ENCODE measurements at places on chromosomes 7 and 10.
A peak's percentile ranks its signal among the peaks of the same experiment; 100 is the strongest.

- DNase-seq = no peak
Observed at GRCh38 chr7:151010307-151011096, 13.8 kb downstream of the ATG9B start.

DNA sequence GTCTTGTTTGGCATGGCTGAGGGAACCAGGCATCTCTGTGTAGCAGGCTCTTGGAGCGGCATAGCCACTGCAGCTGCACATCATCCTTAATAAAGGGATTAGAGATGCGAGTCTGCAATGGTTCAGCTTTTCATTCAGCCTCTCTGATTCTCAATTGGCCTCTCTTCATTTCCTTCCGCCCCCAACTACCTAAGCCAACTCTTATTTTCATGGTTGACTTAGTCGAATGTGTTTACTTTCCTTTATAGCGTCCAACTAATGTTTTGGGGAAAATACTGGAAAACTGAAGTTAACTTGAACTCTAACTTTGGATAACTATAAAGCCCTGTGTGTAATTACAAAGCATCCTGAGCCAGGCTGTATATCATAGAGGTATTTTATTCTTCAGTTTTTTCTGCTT is 202.2 kb upstream of the KIAA1217 start:
- DNase-seq = no peak

DNA sequence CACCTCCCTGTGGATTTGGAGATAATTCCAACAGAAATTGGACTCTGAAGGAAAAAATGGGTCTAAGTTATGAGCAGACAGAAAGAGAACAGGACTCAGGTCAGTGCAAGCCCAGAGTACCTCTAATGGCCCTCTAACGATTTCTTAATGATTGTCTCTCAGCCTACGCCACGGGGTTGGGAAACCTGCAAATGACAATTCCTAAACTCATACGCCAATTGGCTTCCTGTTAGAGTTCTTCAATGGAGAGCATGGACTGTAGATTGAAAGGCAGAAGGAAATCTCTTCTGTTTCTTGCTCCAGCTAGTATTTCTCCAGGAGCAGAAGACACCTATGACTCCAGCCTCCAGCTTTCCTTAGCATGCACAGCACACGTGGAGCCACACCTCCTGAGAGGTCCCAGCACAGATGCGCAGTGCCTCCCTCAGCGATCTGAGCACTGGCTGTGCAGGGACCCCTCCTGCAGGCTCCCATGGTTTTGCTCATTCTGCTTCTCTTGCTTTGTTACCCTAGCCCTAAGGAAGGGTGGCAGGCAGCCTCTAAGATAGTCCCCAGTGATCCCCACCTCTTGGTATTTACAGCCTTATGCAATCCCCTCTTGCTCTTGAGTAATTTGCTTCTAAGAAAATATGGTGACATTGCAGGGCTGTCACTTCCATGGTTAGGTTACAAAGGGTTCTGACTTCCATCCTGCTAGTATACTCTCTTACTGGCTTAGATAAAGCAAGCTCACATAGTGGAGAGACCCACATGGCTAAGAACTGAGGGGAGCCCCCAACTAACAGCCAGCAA is 30.1 kb downstream of the DENND11 start:
- DNase-seq = no peak

DNA sequence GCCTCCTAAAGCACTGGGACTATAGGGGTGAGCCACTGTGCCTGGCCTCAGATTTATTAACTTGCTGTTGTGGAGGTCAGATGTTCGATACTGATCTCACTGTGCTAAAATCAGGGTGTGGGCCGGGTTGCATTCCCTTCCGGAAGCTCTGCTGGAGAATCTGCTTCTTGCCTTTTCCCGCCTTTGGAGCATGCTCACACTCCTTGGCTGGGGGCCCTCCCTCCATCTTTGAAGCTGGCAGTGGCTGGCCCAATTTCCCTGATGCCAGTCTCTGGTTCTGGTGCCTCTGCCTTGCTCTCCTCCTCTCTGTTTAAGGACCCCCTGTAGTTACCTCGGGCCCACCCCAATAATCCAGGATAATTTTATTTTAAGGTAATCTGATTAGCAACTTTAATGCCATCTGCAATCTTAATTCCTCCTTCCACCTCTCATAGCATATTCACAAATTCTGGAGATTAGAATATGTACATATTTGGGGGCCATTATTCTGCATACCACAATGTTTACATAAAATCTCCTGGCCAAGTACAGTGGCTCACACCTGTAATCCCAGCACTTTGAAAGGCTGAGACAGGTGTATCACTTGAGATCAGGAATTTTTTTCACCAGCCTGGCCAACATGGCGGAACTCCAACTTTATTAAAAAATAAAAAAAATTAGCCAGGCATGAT is 7.9 kb upstream of the PITRM1 start:
- DNase-seq = no peak

- no peak for DNase-seq
Observed at GRCh38 chr10:97723001-97723400, 9.5 kb downstream of the MARVELD1 start.

DNA sequence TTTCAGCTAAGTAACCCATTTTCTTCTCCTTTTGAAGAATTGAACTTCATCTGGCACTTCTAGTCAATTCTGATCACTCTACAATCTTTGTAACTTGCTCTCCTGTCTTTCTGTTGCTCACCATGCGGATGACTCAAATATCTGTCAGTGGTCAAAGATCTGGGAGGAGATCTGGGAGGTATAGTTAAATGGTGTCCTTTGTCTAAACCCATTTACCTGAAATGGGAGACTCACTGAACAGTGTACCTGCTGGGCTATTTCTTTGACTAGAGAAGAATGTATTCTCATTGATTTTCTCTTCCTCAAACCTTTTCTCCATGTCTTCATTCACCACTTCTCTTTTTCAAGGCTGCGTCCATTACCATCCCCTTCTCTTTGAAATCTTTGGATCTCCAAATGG is 42.0 kb upstream of the PCLO start:
- DNase-seq = no peak

GRCh38 chr10:60185421-60185820 is 204.3 kb downstream of the ANK3 start:
- no peak for DNase-seq

GRCh38 chr7:97635622-97636021 is 96.3 kb upstream of the TAC1 start:
- no peak for DNase-seq

- peak; percentile 86 for DNase-seq
Observed at GRCh38 chr10:72331575-72332422, 22.9 kb downstream of the DNAJB12 start.

DNA sequence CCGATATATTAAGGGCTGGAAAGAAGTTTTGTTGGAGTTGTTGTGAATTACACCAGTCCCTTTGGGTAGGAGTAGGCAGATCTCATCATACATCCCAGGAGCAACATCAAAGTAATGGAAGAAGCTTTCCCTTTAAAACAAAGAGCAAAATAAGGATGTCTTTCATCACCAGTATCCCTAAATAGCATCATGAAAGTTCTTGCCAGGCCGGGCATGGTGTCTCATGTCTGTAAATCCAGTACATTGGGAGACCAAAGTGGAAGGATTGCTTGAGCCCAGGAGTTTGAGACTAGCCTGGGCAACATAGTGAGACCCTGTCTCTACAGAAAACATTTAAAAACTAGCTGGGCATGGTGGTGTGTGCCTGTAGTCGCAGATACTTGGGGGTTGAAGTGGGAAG is 38.7 kb downstream of the LRRC20 start:
- DNase-seq = no peak

- DNase-seq = no peak
Observed at GRCh38 chr7:98879198-98879978, 1.1 kb downstream of the TRRAP start.

- DNase-seq = no peak
Observed at GRCh38 chr10:73110345-73110849, at the start of gene NUDT13. TSS of gene NUDT13 (plus strand) at chr10:73110455. CDS start at chr10:73114366, 3,911 bp downstream.

- DNase-seq = no peak
Observed at GRCh38 chr7:64099656-64100531, 54.7 kb downstream of the ZNF727 start.
